ENCODE measurements at places on chromosomes 5 and 9.
A peak's percentile ranks its signal among the peaks of the same experiment; 100 is the strongest.

DNA sequence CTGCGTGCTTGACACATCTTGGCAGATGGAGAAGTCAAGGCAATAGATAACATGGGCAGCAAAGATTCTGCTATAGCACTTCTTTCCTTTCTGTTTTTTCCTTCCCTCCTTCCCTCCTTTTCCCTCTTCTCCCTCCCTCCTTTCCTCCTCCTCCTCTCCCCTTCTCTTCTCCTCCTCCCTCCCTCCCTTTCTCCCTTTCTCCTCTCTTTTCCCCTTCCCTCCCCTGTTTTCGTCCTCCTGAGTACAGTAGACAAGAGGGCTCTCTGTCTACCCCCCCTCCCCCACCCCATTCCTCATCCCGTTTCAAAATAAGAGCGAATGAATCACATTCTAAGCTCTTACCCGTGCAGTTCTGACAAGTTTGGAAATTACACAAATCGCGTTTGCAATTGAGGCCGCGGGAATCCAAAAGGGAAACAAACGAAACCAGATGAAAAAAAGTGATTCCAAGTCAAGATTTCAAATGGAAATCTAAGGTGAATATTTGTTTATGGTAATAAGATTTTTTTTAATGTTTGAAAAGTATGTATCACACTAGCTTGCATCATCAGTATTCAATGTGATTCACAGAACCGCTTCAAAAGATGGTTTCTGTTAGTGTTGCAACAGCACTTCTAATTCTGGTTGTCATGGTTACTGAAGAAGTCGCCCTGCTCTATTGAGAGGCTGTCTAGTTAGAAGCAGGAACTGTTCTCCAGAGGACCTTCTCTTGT is 1.3 kb downstream of the NIM1K start:
- peak; percentile 90 for DNase-seq

GRCh38 chr9:122297512-122297911 is 32.8 kb downstream of the MRRF start:
- no peak for DNase-seq

GRCh38 chr9:74281674-74282073 is 215.5 kb upstream of the RORB start:
- DNase-seq, result no peak

DNA sequence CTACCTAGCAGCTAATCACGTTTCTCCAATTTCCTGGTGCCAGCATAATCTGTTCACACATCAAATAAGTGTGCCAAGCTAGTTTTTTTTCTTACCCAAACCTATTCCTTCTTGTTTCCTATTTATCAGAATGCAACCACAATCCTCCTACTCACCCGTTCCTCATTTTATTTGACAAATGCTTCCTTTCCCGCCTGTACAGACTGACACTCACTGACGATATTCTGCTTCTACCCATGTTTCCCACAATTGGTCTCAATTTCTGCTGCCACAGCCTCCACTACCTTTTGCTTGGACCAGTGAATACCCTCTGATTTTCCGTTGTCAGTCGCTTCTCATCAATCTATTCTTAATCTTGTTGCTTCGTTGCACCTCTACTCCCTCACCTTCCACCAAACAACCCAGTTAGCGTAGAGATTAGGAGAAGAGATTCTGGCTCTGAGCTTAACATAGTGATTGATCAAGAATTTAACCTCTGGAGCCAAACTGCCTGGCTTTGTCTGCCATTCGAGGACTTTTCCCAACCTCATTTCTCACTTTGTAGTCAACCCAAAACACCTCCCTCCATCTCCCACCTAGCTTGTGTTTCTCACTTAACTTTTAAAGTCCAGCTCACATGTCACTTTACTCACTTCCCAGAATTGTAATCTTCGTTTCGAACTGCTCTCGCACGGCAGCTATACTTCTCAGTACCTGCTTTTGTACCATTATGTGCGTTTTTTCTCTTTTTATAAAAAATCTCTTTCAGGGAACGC is 729 bp upstream of the TMEM38B start:
- peak; percentile 5 for DNase-seq

DNA sequence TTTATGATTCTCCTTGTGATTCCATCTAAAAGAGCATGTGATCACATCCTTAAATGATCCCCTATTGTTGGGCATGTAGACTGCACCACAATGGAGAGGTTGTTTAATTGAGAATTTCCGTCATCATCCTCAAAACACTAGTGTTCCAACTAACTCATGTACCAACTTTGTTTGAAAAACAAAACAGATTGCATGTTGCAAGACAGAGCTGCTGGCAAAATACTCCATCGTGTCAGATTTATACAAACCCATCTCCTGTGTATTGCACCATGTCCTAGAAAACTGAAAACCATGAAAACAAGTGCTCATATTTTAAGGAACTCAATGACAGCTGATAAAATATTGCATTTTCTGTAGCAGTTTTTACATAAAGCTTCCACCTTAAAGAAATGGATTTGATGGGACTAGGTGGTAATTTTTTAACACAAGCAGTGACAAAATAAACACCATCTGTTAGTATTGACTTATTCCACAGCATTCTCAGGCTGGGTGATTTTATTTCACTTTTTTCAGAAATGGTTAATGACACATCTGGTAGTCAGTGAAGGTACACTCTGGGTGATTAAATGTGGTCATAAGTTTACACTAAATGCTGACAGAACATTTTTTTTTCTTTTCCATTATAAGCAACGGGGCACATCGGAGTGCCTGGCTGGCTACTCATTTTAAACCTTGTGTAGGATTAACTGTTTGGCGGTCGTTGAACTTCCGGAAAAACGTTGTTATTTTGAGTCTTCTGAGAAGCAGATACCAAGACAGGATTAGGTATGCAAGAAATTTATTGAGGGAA is 602.9 kb upstream of the WWC1 start:
- no peak for DNase-seq

GRCh38 chr5:155556222-155556621 is 542.7 kb downstream of the KIF4B start:
- no peak for DNase-seq

DNA sequence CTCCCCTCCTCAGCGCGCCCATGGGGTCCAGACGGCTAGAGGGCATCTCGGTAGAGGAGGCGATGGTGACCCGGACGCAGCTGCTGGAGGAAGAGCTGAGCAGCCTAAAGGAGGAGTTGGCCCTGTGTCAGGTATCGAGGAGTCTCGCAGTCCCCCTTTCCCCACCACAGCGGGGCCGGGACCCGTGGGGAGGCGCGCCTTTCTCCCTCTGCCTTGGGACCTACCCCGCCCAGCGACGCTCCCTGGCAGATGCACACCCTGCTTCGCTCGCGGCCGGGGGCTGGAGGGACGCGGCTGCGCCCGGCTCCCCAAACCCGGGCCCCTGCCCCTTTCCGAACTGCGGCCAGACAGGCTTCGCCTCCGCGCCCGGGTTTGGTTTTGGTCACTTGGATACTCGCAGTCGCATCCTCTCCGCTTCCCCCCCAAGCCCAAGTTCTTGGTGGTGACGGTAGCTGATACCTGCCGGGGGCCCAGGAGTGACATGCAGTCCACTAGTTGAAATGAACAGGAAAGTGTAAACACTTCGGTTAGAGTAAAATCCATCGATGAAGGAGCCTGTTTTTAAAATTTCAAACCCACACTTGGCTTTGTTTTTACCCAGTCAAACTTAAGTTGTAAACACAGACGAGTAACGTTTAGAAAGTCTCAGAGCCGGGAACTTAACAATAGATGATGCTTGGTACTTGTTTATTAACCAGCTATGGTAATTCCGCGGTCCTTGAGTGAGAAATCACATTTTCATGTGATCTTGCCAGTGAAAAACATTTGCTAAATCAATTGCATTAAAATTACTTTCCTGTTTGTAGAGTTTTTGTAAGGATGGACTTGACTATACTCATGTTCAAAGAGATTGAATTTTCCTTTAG is 688 bp downstream of the CNTLN start:
- DNase-seq, result peak; percentile 63

GRCh38 chr5:159905496-159905895 is 10.8 kb upstream of the ADRA1B start:
- peak; percentile 94 for DNase-seq

- peak; percentile 98 for DNase-seq
These were observed 54.1 kb downstream of the MAN2A1 start for GRCh38 chr5:109743770-109744212.

DNA sequence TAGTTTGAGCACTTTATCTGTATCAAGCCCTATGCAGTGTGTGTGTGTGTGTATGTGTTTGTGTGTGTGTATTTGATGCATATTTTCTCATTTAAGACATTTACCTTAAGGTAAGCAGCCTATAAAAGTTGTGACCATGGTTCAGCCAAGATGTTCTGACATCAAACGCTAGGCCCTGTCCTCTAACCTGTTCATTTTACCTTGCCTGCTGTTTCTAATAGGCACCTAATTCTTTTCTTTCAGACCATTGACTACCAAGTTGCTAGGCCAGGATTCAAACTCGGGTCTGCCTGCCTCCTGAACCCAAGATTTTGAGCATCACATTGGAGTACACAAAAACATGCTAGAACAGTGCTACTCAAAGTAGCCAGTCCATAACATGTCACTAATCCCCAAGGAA is 274.5 kb downstream of the PLK2 start:
- no peak for DNase-seq

DNA sequence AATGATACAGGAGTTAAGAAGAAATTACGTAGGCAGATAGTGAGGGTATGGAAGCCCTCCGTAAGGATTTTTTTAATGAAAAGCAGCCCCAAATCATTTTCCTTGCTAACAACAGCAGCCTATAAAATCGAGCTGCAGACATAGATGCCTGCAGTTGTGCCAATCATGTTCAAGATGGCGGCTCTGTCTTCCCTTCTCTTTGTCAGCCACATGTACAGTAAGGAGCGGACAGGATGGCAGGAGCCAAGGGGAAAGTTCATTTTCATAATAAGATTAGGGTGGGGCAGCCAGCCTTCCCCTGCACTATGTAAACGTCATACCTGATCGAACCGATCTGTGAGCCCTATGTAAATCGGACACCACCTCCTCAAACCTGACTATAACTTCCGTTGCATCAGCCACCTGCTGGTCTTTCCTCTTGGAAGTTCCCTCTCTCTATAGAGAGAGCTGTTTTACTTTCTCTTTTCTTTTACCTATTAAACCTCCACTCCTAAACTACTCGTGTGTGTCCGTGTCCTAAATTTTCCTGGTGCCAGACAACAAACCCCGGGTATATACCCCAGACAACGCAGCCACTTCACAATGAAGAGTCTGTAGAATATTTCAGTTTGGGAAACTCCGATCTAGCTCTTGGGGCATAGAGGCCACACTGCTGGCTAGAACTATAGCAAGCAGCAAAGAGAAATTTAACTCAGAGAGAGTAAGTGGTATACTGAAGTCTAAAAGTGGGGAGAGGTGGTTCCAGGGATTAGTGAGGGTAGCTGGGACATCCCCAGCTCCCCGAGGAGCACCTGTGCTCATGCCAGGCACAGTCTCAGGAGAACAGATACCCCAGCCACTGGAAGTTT is 20.8 kb upstream of the SLC24A2 start:
- no peak for DNase-seq

DNA sequence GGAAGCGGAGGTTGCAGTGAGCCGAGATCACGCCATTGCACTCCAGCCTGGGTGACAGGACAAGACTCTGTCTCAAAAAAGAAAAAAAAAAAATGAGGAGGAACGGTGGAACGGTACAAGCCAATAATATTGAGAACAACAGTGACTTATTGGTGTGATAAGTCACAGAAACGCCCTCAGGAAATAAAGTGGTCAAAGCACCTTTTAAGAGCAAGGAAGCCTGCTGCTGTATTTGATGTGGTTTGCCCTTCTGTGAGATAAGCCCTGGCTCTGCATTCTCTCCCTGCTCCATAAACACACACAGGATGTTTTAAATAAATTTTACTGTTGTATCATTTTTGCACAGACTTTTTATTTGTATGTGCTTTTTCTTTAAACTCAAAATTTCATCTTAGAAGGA is 269.9 kb upstream of the MSX2 start:
- no peak for DNase-seq

DNA sequence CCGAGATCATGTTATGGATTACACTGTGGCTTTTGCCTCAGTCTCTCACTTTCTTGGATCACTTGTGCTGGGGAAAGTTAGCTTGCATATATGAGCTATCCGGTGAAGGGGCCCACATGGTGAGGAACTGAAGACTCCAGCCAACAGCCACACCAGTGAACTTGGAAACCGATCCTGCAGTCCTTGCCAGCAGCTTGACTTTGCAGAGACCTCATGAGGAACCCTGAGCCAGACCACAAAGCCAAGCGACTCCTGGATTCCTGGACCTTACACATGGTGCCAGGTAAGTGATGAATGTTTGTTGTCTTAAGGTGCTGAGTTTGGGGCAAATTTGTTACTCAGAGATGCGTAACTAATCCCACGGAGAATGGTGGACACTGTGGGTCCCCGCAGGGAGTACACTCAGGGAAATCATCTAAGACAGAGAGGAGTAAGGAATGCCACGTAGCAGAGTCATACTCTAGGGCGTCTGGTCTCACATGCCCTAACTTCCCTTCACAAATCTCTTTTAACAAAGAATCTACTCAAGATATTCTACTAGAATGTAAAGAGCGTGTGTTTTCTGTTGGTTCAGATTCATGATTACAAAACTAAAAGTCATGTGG is 76.5 kb upstream of the PJA2 start:
- DNase-seq, result no peak

- DNase-seq, result no peak
These were observed 161.1 kb downstream of the TARS1 start for GRCh38 chr5:33601881-33602280.

DNA sequence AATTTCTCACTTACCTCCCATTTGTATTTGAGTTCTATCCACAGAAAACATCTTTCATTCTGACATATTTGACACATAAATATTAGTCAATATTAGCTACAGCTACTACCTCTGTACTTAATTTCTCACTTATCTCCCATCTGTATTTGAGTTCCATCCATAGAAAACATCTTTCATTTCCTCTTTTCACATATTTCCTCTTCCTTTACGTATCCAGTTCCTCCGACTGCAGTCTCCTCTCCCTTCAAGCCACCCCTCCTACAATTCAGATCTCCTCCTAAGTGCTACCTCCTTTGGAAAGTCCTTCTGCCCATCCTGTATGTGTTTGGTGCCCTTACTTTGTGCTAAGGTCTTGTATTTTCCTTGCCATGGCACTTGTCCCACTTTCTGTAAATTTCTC is 1.6 kb downstream of the SREK1IP1 start:
- DNase-seq, result no peak

DNA sequence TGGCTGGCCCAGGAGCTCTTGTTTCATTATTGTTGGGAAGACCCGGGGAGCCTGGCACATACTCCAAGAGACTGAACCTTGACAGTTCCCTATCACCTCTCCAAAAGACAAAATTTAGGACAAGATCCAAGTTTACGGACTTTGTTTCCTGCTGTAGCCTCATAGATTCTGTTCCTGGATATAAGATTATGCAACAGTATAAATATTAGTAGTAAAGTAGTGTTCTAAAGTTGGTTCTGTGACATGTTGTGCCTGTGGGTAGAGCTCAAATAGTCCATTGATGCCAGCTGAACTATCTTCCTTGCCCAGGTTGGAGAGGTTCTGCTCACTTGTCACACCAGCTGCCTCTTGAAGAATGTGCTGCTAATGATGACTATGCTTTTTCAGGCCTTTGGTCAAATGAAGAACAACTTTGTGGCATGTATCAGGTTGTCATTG is 430.2 kb downstream of the DMAC1 start:
- no peak for DNase-seq

GRCh38 chr9:6147846-6148245 is 67.8 kb upstream of the IL33 start:
- DNase-seq, result no peak
